ENCODE measurements at places on chromosomes 12 and 14.

DNA sequence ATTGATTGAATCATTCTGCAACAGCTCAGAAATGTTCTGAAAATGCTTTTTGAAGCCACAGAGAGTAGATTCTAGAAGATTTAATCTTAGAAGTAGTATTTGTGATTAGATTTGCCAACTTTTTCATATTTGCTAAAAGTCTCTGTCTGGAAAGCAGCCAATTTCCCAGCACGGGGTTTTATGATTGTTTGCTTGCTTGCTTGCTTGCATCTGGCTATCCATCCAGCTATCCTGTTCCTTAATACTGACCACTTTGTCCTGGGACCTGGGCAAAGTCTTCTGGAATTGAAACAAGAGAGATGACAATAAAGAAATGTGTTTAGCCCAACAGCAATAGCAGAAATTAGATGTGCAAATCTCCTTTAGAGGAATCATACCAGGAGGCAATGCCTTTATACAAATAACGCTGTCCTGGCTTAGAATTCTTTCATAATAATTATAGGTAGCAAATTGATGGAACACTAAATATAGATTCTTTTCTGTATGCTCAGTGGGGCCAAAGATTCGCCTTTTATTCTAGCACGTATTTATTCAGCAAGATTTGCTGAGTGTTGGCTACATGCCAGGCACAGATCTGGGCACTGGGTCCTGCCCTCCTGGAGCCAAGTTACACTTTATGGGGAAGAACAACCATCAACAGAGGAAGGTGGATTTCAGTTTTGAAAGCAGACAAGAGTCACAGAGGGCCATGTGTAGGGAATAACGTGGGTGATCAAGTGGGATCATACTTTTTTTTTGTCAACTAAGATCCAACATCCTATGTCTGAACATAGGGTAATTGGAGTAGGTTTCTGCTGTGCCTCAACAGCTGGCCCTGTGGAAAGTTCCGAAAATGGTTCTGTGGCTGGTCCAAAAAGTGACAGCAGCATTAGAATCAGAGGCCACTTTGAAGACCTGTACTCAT is 25.3 kb downstream of the MYBPC1 start:
- no peak for ATAC-seq

- ATAC-seq, result peak; percentile 74
These were observed 27.9 kb downstream of the BORCS5 start for GRCh38 chr12:12384571-12385340.

- no peak for ATAC-seq
These were observed 6.0 kb upstream of the OR6J1 start for GRCh38 chr14:22650046-22650739.

GRCh38 chr12:114799574-114800487 is 115.9 kb upstream of the TBX3 start:
- ATAC-seq, result no peak

DNA sequence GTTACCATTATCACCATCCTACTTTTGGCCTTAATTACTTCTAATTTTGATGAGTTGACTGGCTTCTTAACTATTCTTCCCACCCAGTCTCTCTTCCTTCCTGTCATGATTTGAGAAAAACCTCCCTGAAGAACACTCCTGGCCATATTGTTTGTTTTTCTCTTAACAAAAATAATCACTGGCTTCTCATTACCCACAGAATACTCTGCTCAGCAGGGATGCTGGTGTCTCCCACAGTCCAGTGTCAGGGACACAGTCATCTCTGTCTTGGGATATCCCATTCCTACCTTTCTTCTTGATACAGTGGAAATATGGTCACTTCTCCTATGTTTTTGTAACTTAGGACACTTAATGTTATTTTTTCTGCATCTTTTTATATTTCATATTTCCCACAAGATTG is 103.7 kb downstream of the SRGAP1 start:
- ATAC-seq, result no peak

DNA sequence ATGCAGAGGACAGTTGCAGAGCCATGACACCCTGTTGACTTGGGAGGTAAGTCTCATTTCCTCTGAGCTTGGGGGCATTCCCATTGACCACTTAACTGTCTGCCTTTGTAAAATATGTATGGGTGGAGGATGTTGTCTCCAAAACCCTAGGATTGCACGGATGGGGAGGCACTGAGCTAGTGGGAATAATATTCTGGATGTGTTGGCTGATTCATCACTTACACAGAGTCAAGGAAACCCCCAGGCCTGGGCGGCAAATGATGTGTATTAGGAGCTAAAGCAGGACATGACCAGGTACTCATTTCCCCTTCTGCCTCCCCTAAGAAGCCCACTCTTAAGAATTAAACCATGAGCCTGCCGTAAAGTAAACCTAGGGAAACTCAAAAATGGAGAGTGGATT is 319.4 kb downstream of the VRK1 start:
- ATAC-seq, result no peak

GRCh38 chr14:98966016-98966415 is 306.0 kb downstream of the BCL11B start:
- ATAC-seq, result no peak

DNA sequence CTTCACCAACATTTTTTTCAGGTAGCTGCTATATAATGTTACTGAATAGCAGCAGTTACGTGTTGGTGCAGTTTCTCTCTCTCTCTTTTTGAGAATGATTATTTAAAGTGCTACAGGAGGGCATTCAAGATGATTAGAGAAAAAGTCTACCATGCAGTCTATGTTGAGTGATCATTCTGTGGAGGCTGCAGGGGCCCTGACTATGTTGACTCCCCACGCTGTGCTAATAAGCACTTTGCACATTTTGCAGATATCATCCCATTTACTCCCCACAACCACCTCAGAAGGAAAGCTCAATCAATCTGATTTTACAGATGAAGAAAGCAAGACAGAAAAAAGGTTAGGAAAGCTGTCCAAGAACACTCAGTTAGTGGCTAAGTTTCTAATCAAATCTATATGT is 87.8 kb downstream of the RTN1 start:
- no peak for ATAC-seq

GRCh38 chr14:91354979-91355685 is 62.5 kb downstream of the CCDC88C start:
- peak; percentile 8 for ATAC-seq

DNA sequence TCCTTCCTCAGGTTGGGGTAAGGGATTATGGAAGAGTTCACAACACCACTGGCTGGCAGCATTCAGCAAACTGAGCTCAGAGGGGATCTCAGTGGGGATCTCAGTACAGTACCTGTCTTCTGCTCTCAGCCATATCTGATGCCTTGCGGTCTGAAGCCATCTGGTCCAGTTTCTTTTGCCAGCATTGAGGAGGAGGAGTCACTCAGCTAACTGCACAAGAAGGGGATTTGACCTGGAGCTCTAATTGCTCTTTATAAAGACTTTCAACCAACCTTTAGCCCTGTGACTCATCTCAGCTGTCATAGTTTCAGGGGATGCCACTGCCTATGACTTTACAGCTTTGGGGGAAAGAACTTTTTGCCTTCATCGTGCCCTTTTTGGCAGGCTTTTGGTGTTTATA is 44.9 kb downstream of the JKAMP start:
- ATAC-seq, result no peak

- ATAC-seq, result no peak
These were observed 707.9 kb downstream of the AACS start for GRCh38 chr12:125773033-125773640.

DNA sequence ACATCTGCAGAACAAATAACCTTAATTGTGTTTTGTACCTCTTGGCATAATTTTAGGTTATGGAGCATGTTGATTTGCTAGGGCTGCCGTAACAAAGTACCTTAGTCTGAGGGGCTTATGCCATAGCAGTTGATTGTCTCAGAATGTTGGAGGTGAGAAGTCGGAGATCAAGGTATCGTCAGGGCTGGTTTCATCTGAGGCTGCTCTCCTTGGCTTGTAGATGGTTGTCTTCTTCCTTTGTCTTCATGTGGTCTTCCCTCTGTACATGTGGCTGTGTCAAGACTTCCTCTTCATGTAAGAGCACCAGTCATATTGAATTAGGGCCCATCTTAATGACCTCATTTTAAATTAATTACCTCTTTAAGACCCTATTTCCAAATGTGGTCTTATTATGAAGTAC is 64.4 kb upstream of the PTHLH start:
- no peak for ATAC-seq

DNA sequence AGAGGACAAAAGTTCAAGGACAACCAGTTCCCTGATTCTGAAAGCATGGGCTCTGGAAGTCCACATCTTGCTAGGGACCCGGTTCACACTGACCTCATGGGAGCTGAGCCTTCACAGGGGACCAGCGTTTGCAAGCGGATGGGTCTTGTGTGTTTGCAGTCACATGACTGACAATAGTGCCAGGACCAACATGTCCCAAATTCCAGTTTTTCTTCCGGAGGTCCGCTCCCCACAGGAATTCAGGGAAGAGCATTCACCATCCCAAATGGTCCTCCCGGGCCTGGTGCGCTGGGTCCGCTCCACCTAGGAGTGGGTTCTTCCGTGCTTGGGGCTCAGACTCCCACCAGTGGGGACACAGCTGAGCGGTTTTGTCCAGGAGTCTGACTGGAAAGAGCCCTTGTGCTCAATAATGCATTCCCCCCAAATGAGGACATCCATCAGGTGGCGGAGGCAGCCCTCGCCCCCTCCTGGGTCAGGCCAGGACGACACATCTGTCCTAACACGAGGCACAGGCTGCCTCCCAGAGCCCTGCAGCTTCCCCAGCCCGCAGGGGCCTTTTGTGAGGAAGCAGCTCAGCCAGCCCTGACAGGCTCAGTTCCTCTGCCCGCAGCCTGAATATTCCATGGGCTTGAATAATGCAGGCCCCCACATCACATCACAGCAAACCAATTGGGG is 91.8 kb upstream of the BCL11B start:
- no peak for ATAC-seq
